Kidney tubule cell (primary cell): ENCODE measurements at places on chromosomes 4 and X.

GRCh38 chrX:22150371-22150770 lies 118.2 kb downstream of the PHEX start:
- DNase-seq, result no peak

GRCh38 chrX:47101206-47101605 lies 23.0 kb downstream of the RGN start:
- DNase-seq, result no peak

DNA sequence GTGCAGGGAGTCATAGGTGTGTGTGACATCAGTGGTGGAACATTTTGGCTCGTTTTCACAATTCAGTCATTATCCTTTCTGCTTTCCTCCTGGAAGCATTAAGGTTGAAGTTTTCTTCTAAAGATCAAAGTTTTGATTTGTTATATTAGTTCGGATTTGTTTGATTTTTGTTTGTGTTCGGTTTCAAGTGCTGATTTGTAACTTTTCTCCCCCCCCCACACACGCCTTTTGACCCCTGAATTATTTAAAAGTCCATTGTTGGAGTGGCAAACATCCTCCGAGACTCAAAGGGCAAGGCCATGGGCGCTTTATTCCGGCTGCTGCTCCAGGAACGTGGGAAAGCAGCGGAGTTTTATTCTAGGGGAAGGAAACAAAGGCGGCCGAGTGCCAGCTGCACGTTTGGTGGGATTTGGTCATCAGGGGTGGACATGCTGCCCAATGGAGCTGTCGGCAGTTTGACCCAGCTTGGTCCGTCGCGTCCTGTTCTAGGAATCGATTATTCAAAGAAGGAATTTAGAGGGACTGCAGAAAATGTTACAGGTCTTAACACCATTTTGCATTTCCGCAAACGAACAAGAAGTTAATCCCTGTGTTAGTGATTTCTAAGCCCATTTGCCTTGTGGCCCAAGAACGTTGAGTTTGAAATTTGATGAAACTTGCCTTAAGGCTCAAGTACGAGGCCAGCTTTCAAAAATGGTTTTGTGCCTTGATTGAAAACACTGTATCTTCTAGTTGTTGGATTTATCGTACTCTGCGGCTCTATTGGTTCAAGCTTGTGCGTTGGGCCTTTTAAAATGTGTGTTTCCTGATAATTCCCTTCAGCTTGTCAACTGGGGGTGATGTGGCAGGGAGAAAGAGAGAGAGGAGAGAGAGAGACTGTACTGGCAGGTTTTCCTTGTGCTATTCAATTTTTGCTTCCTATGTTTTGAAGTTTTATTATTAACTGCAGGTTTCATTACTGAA lies 565 bp upstream of the ZNF41 start:
- DNase-seq, result peak; percentile 32

DNA sequence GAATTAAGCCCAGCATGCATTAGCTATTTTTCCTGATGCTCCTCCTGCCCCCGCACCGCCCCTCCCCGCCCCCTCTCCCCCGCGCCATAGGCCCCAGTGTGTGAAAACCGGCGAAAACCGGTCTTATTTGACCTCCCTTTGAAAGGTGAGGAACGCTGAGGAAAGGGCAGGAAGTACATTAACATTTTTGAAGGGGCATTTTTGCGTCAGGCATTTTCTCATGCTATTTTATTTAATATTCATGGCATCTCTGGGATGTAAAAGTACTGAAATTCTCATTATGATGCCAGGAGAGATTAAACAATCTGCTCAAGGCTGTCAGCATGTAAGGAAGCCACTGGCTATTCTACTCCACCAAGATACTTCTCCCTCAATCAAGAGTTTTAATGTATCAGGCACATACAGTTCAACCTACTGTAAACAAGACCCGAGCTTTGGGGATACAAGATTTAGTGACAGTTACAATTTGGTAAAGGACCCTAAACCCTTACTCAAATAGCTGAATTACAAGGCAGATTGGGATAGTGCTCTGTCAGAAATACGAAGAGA lies 1.2 kb upstream of the NMU start:
- no peak for DNase-seq

- no peak for DNase-seq
Observed at GRCh38 chr4:106627051-106627450, 258.5 kb upstream of the GIMD1 start.

DNA sequence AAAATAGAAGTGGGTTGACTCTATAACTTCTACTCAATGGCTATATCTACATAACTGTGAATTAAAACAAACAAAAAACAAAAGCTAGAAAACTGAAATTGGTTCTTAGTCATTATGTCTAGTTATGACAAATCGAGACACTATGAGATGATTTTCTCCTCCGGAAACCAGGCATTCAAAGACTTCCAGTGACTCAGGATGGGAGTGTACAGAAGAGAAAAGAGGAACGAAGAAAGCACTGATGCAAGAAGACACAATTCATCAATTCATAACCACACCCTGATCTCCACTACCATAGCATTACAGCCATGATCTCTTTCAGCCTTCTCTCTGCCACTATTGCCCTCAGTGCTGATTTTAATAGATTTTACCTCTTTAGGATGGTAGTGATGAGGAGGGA lies 253.6 kb downstream of the CBLL2 start:
- DNase-seq, result peak; percentile 84

- no peak for DNase-seq
Observed at GRCh38 chr4:41232406-41232805, 18.1 kb upstream of the APBB2 start.

DNA sequence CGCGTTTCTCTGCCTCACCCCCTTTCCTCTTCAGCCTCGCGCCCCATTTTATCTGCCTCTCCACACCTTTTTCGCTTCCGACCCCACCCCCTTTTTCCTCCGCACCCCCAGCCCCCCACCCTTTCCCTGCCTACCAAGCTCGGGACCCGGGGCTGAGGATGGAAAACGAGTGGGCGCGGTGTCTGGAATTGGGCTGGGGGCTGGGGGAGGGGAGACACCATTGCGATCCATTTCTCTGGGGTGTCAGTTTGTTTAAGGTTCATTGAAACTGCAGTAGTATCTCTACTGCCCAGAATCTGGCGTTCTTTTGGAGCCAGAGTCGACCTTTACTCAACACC lies 707 bp downstream of the SLC9A6 start:
- DNase-seq, result no peak

DNA sequence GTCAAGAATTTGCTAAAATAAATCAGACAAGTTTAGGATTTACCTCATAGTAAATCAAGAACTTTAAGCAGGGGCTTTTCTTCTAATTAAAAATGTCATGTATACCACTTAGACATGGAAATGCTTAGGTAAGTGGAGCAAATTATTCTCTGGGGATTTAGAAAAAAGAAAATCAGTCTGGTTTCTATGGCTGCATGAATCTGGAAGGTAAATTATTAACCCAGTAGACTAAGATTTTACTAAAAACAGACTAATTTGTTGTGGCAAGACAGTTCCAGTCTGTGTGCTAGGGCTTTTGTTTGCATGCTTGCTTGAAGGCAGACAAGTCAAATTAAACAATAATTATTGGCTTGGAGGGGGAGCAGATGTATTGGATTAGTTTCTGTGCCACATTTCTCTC lies 140.6 kb downstream of the TBL1X start:
- peak; percentile 47 for DNase-seq

DNA sequence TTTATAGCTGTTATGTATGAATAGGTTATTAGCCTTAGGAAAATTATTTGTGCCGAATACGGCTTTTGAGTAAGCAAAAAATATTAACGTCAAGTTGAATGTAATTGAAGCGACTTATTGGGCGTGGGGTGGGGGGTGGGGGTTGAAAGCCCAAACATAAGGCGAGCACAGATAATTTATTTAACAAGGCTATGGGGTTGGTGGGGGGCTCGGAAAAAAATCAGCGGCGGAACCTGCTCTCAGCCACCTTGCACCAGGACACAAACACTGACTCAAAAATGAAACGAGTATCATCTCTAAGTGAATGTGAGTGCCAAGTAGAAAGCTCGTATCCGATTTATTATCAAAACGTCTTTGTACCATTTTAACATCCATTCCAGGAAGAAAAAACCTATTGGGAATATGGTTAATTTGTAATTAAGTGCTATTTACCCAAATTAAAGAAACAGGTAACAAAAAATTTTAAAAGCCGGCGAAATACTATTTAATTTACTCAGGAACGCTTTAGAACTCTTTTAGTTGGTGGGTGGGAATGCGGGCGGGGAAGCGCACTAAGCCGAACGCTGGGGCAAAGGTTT lies 902 bp upstream of the LARP1B start:
- no peak for DNase-seq

DNA sequence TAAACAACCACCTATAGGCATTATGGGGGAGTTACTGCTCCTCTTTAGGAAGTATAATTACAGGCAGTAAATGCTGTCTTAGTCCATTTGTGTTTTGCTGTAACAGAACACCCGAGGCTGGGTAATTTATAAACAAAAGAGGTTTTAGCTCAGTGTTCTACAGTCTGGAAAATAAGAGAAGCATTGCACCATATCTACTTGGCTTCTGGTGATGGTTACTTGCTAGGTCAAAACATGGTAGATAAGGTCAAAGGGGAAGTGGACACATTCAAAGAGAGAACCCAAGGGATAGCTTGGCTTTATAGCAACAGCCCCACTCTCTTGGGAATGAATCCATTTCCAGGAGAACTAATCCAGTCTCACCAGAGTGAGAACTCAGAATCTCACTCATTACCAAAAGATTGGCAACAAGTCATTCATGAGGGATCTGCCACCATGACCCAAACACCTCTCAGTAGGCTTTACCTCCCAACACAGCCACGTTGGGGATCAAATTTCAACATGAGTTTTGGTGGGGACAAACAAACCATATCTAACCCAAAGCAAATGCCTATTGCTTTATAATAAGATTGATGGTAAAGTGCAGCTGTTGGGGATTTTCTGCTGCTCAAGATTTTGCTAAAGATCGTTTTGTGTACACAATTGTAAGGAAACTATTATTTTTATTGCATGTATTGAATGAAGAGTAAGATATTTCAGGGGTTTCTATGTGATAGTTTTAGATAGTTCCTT lies 32.6 kb downstream of the STAG2 start:
- DNase-seq, result no peak

- DNase-seq, result no peak
Observed at GRCh38 chr4:734951-735350, 29.3 kb downstream of the PCGF3 start.

GRCh38 chrX:70022616-70023015 lies 27.1 kb downstream of the AWAT2 start:
- DNase-seq, result peak; percentile 83

DNA sequence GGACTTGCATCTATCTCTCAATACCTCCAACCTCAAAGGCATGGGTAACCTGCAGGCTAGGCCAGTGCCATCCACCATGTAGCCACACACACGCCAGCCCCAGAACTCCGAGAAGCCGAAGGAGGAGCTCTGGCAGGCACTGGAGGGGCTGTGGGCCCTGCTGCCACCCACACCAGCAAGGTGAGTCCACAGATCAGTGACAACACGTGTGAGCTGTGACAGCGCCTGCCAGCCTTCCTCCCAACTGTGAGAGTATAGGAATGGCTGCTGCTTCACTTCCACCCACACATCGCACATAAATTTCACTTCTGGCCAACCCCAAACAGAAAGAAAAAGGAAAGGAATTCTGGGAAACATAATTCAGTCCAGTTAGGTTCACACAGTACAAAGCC lies 422.6 kb downstream of the BCOR start:
- DNase-seq, result no peak

- DNase-seq, result peak; percentile 47
Observed at GRCh38 chr4:47933840-47934239, 19.5 kb upstream of the NFXL1 start.

DNA sequence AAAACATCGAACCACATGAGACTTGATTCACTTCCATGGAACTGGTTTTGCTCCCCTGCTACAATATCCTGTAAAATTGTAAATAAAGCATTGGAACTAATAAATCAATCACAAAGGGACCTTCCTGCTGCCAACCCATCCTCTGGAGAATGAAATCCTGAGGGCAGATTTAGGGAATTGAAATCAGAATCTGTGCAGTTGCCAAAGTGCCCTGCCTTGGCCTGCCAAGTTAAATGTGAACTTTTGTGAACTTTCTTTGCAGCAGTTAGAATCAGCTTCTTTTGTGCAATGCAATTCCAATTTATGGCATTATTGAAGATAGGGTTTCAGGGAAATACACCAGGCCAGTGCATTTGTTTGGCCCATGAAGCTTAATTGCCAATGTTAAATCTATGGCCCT lies 263.1 kb downstream of the PTTG2 start:
- DNase-seq, result no peak

DNA sequence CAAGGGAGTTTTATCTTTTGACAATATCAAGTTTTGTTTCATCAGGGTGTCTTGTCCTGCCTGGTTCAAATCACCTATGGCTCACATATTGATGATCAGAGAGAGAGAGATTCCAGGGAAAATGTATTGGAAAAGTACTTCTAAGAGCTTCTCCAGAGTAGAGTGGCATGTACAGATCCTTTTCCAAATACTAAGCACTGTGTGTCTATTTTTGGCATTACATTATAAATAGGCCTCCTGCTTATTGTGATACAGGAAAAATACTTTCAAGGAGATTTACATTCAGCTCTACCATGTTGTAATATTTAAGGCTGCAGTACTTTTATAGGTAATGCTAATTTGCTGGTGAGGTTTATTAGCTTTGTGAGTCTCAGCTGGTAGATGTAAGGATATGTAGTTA lies 100.8 kb downstream of the DCK start:
- DNase-seq, result no peak

GRCh38 chr4:103075894-103076746 lies 441 bp downstream of the SLC9B2 start:
- peak; percentile 71 for DNase-seq

DNA sequence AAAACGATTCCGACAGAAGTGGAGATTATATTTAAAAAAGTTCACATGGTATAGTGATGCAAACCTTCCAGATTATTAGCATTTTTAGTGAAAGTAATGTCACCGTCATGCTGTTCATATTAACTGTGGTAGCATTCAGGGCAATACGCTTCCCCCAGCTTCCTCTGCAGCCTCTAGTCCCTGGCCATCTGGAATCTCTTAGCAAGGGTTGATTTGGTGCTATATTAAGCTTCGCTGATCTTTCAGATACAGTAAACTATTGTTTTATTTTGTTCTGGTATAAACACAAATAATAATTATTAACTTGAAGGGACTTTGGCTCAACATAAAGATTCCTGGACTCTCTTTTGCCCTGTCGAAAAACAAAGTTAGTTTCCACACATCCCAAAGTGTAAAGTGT lies 1080.5 kb upstream of the TENM3 start:
- no peak for DNase-seq

- peak; percentile 81 for DNase-seq
Observed at GRCh38 chrX:141405853-141406492, 163.7 kb upstream of the SPANXC start.

DNA sequence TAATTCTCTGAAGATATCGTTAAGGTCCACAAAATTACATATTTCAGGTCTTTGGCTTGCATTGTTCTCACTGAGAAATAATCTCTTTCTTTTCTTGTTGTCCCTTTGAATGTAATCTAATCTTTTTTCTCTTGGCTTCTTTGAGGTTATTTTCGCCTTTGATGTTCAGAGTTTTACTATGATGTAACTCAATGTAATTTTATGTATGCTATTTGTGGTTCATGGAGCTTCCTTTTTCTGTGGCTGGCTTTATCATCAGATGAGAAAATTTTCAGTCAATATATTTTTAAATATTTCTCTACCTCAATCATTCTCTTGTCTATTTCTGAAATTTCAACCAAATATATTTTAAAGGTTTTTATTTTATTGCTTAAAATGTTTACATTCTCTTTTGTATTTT lies 672.2 kb downstream of the TRAM1L1 start:
- DNase-seq, result no peak
